Cortex of kidney (tissue), 1 donor: ENCODE measurements at places on chromosomes 4 and X.

- DNase-seq, result no peak
Observed at GRCh38 chr4:153651587-153651986, 32.5 kb upstream of the TLR2 start.

DNA sequence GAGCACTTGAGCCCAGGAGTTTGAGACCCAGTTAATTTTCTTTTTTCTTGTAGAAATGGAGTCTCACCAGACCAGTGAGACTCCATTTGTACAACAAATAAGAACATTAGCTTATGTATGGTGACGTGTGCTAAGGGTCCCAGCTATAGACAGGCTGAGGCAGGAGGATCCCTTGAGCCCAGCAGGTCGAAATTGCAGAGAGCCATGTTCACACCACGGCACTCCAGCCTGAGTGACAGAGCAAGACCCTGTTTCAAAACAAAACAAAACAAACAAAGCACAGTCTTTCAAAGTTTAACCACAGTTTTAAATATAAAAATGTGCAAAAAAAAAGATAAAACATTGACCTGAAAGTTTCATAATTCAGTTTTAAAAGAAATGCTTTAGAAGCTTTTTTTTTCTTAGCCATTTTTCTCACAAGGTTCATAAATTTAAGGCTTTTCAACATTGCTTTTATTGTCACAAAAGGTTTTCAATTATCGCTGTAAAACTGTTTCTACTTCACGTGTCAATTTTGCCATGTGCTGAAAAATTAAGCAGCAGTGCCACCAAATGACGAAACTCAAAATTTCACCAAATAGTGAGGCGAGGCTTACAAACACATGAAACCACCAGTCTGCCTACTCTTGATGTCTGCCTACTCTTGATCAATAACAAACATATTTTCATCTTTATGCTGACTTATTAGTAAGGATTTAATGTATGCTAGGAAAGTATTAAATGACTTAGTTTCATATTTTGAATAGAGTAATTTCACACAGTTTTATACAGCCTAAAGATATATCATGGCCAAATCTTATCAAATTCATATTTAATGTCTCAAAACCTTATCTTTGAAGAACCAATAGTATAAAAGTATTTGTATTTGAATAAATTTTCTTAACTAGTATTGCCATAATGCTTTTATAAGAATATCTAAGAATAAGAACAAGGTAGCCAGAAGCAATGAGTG lies 126.3 kb downstream of the NEK1 start:
- no peak for DNase-seq

DNA sequence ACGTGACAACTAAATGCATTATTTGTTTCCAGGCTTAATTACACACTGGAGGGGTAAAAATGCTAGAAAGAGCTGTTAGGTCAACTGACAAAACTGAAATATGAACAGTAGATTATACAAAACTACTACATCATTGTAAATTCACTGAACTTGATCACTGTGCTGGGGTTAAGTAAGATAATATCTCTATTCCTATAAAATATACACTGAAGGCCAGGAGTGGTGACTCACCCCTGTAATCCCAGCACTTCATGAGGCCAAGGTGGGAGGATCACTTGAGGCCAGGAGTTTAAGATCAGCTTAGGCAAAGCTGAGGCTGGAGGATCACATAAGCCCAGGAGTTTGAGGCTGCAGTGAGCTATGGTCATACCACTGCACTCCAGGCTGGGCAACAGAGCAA lies 31.8 kb upstream of the NKX6-1 start:
- no peak for DNase-seq

DNA sequence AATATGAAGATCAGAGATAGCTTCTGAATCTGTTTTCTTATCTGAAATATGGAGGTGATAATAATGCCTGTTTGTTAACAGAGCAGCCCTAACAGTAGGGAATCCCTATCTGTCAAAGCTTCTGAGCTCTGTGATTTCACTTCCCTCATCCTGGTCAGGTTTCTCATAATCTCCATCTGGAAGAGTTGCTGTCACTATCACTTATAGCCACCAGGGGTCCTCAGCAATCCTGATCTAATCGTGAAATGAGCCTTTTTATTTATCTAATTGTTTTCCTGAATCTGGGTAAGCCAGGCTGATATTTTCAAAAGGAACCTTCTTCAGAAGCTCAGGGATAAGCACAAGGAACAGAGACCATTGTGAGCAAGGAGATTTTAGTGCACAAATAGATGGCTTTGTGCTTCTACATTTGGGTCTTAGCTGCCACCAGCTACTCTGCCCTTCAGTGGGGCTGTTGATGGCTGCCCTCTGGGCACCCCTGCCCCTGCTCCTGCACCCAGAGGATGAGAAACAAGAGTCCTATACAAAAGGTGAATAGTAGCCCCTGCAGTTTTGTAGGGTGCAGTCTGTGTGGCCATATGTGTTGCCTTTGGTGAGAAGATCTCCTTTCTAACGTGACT lies 196.4 kb upstream of the RADX start:
- no peak for DNase-seq

- DNase-seq, result no peak
Observed at GRCh38 chr4:110075083-110075738, 123.2 kb downstream of the ELOVL6 start.

DNA sequence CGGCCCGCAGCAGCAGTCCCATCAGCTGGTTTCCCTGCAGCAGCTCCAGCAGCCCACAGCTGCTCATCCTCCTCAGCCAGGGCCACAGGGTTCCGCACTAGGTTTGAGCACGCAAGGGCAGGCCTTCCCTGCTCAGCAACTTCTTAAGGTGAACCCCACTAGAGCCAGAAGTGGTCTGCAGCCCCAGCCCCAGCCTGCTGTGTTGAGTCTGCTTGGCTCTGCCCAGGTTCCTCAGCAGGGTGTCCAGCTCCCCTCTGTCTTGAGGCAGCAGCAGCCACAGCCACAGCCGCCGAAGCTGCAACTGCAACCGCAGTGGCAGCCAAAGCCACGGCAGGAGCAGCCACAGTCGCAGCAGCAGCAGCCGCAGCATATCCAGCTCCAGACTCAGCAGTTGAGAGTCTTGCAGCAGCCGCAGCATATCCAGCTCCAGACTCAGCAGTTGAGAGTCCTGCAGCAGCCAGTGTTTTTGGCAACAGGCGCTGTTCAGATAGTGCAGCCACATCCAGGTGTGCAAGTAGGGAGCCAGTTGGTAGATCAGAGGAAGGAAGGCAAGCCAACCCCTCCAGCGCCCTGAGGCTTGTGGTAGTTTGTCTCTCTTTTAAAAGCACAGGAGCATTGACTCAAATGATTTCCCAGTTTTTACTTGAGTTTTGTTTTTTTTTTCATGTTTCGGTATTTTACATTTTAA lies 4.6 kb downstream of the SUPT20HL1 start:
- DNase-seq, result no peak

DNA sequence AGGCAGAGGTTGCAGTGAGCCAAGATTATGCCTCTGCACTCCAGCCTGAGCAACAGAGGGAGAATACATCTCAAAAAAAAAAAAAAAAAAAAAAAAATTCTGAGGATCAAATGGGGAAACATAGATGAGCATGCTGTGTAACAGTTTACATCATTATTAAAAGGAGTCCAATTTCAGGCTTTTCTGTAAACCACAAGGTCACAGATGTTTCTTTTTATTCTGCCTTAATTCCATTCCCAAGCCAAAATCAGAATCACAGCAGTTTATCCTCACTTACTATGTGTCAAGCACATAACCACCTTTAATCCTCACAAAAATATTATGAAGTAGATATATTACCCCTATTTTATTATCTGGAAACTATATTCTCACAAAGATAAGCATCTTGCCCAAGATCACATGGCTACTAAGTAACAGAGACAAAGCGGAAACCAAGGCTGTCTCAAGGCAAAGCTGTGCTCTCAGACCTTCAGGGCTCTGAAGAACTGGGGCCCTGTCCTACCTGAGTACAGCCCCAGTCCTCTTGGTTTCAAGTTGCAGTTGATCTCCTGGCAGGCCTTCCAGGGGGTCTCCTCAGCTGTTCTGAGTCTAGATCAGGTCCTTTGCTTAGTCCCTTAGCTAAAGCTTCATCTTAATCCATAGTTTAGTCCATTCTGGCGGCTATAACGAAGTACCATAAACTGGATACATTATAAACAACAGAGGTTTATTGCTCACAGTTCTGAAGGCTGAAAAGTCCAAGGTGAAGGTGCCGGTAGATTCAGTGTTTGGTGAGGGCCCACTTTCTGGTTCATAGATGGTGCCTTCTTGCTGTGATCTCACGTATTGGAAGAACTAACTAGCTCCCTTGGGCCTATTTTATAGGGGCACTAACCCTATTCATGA lies 141.3 kb downstream of the PALLD start:
- DNase-seq, result no peak

GRCh38 chr4:26173619-26174018 lies 147.2 kb upstream of the RBPJ start:
- no peak for DNase-seq

- no peak for DNase-seq
Observed at GRCh38 chr4:146975527-146975926, 29.9 kb upstream of the TTC29 start.

- no peak for DNase-seq
Observed at GRCh38 chrX:67544281-67545035, 637 bp downstream of the AR start.

GRCh38 chr4:4202510-4202909 lies 24.2 kb downstream of the OTOP1 start:
- DNase-seq, result no peak

GRCh38 chrX:14899607-14900006 lies 26.4 kb downstream of the MOSPD2 start:
- no peak for DNase-seq

- DNase-seq, result no peak
Observed at GRCh38 chr4:149738156-149738555, 77.5 kb downstream of the IQCM start.

DNA sequence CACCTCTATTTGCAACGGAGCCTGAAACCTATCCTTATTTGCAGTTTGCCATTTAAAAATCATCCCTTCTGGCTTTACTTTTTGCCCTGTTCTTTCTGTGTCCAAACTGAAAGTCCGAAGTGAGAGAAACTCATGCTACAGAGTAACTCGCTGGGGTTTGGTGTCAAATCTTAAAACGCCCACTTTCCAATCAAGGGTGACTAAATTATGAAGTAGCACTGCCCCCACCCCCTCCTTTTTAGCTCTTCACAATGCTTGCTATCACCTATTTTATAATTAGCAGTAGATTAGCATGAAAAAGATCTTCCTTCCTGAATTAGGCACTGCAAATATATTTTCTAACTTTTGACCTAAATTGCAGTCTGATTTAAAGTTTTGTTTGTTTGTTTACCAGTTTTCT lies 52.5 kb downstream of the VGLL1 start:
- no peak for DNase-seq

- DNase-seq, result no peak
Observed at GRCh38 chr4:164442180-164442579, 311.8 kb upstream of the SMIM31 start.

DNA sequence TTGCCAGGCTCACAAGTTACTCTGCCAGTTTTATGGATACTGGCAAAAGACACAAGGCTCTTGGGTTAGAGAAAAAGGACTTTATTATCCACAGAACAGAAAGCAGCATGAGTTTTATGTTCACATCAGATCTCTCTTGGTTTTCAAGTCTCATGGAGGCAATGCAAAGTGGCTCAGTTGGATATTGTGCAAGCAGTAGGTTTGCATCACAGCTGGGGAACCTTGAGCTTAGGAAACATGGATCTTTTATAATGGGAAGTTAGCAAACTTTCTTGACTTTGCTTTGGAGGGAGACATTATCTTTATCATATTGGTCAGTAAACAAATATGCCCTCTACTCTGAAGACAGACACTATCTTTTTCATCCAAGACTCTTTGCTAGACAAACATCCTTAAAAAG lies 109.2 kb upstream of the GRPR start:
- DNase-seq, result no peak

GRCh38 chrX:46670316-46670715 lies 88.6 kb downstream of the SLC9A7 start:
- no peak for DNase-seq

- no peak for DNase-seq
Observed at GRCh38 chr4:141389649-141390048, 169.0 kb downstream of the ZNF330 start.

- no peak for DNase-seq
Observed at GRCh38 chrX:22737541-22737940, 262.2 kb upstream of the DDX53 start.

DNA sequence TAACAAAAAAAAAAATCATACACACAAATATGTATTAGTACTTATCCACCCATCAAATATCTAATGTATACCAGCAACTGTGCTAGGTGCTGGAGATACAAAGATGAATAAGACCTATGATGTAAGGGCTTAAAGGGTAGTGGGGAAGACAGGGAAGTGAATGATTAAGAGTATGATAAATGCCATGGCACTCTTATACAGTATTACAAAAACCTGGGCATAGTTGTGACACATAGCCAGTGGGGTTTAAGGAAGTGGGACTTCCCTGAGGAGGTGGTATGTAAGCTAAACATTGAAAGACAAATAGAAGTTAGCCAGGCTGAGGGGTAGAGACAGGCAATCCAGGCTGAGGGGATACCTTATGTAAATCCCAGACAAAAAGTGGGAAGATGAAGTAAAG lies 23.5 kb downstream of the CHM start:
- DNase-seq, result no peak

GRCh38 chr4:16598597-16599206 lies 299.7 kb downstream of the LDB2 start:
- DNase-seq, result no peak

GRCh38 chrX:143869018-143869417 lies 14.9 kb upstream of the UBE2NL start:
- DNase-seq, result no peak

GRCh38 chrX:48983896-48984295 lies 12.3 kb upstream of the KCND1 start:
- DNase-seq, result no peak
